Stimulated activated CD4-positive, alpha-beta T cell treated with anti-CD3 and anti-CD28 coated beads, Interleukin-4, amount 100 ng/mL, for 24 hours (primary cell): ENCODE measurements at places on chromosomes 16 and 17.

DNA sequence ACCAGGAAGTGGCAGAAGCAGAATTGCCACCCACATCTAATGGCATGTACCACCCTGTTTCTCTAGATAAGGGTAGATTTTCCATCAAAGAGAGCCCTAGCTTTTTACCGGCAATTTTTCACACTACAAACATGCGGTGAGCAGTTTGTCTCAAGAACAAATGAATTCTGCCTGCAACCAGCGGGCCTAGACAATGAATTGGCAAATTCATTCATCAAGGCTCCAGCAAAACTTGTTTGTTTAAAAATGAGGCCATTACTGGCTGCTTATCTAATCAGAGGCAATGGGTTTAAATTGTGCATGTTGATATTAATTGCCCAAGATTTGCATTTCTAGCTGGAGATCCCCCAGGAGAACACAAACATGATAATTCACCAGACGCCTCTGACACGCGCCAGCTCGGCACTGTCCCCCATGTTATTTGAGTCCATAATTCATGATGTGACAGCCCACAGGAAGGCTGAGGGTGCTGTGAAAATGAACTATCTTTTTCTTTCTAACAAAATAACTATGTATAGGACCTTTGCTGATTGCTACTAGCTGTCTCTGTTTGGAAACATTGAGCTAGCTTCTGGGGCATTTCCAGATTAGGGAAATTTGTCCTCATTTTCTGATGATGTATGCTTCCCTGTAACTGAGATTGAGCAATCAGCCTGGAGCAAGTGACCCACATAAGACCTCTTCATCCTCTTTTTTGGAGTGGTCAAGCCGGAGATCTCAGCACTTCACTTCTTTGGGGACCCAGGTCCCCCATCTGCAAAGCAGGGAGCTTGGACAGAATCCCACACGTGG, 80.8 kb downstream of the CNGB1 start:
- DNase-seq, result no peak

DNA sequence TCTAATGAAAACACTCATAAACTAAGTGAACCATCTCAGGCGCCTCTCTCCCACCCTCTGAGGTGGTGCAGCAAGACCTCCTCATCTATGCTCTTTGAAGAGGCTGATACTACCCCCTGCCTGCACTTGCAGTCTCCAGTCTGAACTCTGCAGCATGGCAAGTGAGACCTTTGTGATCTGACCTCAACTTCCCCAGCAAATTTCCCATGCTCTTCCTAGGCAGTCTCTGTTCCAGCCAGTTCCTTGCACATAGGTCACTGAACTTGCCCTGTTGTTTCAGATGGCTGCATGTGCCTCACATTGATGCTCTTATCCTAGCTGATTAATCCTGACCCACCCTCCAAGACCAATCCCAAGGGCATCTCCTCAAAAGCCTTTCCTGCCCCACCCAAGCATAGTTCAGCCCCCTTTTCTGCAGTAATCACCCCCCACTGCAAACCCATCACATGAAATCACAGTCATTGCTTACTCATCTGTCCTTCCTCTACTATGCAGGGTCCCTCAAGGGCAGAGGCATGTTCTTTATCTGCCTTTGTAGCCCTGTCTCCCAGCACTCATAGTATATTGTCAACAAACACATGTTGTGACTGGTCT, 42.0 kb downstream of the TBX21 start:
- DNase-seq, result no peak

GRCh38 chr16:22326771-22327445, 29.7 kb downstream of the POLR3E start:
- no peak for DNase-seq

- DNase-seq, result peak; percentile 40
Measured at GRCh38 chr16:79286646-79287423, 313.7 kb downstream of the MAF start.

DNA sequence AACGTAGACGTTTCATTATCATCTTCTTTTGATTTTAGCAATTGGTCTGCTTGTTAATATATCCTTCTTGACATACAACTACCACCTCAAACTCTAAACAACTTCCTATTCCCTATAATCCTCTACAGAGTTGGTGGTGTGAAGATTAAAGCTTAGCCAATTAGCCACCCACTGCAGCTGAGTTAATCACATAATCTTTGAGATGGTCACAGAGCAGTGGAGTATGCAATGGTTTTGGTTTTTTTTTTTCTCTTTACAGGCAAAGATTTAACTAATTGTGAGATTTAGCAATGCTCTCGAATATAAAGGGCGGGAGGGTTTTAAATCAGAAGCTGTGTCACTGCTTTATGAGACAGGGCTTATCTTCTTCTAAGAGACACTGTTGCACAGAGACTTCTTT, 37.0 kb downstream of the STX8 start:
- DNase-seq, result no peak

DNA sequence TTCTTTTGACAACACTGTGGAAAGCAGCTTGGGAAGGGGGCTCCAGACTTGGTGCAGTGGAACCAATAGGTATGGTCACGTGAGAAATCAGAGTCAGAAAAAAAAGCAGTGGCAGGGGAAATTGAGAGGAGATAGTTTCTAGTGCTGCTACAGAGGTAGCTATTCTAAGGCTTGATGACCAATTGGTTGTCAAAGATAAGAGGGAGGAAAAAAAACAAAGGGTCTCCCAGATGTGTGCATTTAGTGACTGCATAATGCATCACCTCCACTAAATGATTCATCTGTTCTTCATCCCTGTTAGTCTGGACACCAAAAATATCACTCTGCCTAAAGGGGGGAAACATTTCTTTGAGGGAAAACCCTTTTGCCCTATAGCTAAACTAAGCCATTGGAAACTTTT, 56.5 kb downstream of the PIGL start:
- DNase-seq, result no peak

DNA sequence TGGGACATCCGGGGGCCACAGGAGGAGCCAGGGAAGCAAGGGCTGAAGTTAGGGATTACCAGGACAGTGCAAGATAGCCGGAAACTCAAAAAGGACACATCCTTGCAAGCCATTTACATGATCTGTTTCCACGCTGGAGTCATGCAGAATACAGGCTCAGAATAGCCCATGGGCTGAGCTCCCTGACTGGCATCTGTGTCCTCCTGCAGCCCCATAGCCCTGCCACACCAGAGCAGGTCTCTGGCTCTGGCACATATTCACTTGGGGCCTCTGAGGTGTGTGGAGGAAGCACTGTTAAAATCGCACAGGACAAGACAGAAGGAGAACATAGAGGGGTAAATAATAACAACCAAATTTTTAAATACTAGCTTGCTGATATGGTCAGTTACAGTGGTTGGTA, 65.8 kb downstream of the ELAC2 start:
- DNase-seq, result no peak

GRCh38 chr16:71929048-71929447, 33.7 kb downstream of the IST1 start:
- no peak for DNase-seq

DNA sequence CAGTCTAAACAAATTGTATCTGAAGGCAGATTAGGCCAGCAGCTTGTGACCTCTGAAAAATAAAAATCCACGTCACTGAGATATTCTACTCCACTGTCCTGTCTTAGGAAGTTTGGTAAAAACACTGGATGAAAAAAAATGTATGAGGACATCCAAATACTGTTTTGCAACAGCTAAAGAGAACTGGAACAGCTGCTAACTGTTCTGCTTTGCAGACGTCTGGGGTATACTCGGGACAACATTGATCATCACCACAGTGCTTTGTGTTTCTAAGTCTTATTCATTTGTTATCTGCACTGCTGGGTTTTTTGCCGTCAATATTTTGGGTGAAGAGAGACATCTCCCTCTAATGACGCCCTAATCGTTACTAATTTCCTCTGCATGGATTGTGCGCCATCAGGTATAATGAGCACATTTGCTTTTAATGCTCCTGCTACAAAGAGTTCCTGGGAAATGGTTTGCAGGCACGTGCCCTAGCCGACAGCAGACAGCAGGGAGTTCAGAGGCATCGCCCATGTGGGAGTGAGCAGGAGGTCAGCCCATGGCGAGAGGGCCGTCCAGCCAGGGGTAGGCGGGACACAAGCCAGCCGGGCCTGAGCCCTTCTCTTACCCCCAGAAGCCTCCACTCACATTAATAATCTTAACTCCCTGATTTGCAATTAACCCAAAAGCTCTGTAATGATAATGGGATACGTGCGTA, 87.0 kb downstream of the CBLN1 start:
- DNase-seq, result no peak

GRCh38 chr16:73057291-73058210, 9.6 kb upstream of the ZFHX3 start:
- DNase-seq, result no peak

GRCh38 chr17:628089-628941, 86.3 kb downstream of the VPS53 start:
- DNase-seq, result no peak

DNA sequence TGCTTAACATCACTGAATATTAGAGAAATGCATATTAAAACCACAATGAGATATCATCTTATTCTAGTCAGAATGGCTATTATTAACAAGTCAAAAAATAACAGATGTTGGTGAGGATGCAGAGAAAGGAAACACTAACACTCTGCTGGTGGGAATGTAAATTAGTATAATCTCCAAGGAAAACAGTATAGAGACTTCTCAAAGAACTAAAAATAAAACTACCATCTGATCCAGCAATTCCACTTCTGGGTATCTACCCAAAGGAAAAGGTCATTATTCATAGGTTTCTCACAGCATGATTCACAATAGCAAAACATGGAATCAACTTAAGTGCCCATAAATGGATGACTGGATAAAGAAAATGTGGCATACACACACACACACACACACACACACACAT, 166.4 kb downstream of the CEP112 start:
- no peak for DNase-seq

- DNase-seq, result peak; percentile 90
Measured at GRCh38 chr17:76005263-76006149, 4.9 kb downstream of the CDK3 start.

GRCh38 chr16:82240111-82240510, 70.1 kb upstream of the MPHOSPH6 start:
- no peak for DNase-seq

- no peak for DNase-seq
Measured at GRCh38 chr16:3013491-3013951, 798 bp downstream of the CLDN9 start.

DNA sequence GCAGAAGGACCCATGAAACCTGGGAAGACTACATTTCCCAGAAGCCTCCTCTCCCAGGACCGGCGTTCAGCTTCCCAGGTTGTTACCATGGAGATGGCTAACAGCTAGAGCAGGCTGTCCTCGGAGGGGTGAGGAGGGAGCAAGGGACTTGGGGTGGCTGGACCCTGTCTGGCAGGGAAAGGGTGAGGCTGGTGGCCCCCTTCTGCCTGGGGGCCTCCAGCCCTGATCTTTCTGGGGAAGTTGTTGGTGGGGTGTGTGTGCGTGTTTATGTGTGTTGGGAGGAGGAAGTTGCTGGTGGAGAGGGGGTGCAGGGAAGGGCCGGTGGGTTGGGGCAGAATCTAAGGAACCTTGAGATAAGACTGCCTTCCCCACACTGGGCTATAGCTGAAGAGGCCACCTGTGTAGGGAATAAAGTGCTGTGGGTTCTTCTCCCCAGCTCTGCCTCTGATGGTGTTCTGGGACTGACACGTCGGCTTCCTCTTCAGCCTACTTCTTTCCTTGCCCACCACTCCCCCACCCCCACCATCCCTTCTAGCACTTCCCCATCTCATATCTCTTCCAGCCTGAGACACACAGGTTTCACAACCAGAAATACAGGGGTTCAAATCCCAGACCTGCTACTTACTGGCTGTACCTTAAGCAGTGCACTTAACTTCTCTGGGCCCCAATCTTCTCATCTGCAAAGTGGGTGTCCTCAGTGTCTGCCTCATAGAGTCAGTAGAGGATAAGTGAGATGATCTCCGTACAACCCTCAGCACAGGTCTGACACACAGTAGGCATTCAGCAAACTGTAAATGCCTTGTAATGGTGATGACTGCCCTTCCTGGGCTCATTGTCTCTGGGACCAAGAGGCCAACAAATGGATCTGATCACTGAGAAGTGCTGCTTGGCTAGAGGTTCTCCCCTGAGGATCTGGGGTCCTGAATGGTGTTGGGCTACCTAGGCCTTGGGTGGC, at the start of gene DRC7:
TSS of gene DRC7 (plus strand) at position 82 of the 955 bp plus-strand sequence. CDS start 3,144 bp downstream, outside the sequence.
- no peak for DNase-seq

DNA sequence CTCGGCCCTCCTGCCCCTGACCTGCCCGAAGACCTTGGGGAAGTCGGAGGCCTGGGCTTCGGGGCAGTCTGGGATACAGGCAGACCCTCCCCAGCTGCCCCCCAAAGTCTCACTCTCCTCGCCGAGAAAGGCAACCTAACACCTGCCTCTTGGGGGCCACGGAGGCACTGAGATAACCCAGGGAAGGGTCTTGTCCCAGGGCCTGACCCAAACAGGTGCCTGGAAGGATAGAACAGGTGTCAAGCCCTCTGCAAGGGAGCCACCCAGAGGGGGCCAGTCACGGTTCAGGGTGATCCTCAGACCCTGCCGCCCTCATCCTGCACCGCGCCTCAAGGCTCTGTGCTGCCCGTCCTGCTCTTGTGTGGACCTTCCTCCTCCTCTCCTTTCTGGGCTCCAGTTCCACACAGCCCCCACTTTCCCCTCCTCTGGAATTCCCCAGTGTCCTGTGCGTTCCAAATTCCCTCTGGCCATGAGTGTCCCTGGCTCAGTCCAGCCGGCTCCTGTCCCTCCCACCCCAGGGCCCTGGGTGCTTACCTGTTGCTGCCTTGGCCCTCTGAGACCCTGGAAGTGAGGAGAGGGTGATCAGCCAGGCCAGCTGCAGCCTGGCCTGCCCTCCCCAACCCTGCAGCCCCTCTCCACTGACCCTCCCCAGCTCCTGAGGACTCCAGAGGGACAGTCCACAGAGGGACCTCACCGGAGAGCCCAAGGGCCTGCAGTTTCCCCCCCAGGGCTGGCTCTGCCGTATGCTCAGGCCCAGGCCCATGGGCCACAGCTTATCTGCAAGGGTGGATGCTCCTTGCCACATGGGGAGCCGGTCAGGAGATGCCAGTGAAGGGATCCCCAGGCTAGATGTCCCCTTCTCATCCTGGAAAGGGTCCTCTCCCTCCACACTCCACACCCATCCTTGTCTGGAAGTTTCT, 3.8 kb downstream of the PRSS27 start:
- no peak for DNase-seq

DNA sequence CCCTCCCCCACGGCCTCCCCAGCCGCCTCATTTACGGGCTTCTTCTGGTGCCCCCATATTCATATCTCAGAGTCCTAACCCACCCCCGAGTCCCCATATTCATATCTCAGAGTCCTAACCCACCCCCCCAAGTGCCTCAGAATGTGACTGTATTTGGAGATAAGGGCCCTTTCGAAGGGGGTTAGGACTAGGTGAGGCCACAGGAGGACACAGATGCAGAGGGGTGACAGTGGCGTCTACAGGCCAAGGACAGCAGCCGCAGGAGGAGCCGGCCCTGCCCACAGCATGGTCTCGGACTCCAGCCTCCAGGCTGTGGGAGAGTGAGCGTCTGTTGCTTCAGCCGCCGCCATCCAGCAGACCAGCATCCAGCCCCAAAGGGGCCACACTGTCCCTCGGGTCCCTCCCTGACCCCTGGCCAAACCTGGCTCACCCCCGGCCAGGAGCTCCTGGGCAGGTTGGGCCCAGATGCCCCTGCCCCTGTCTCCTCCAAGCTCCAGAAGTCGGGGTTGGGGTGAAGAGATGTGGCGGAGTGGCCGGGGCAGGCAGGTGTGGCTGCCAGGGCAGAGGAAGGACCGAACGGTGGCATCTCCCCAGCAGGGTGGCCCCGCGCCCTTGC, 25.5 kb downstream of the CACNA1H start:
- no peak for DNase-seq
